LoVo (cell line): ENCODE measurements at places on chromosomes 12 and 14.

GRCh38 chr12:129549656-129550055 is 354.2 kb downstream of the TMEM132D start:
- DNase-seq, result no peak

GRCh38 chr12:126384026-126384564 is 1318.9 kb downstream of the AACS start:
- DNase-seq, result no peak

DNA sequence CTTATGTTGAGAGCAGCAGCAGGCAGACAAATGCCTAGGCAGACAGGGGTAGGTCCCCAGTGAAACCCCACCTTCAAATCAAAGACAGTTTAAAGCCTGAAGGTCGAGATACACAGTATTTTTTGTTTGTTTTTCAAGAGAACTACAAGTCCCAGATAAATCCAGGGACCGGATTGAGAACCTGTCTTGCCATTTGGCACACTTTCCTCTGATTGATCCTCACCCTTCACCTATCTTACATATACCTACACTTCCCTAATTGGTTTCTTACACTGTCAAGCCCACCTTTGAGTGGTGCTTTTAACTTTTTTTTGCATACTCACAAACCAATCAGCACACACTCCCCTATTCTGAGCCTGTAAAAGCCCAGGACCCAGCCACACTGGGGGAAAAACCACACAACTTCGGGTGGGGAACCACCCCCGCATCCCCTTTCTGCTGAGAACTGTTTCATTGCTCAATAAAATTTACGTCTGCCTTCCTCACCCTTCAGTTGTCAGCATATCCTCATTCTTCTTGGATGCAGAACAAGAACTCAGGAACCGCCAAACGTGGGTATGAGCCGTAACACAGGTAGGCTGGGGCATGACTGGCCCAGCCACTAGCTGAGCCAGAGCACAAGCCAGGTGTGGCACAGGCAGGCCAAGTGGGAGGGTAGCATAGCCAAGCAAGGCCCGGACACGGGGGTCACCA is 11.1 kb downstream of the DICER1 start:
- DNase-seq, result peak; percentile 48

DNA sequence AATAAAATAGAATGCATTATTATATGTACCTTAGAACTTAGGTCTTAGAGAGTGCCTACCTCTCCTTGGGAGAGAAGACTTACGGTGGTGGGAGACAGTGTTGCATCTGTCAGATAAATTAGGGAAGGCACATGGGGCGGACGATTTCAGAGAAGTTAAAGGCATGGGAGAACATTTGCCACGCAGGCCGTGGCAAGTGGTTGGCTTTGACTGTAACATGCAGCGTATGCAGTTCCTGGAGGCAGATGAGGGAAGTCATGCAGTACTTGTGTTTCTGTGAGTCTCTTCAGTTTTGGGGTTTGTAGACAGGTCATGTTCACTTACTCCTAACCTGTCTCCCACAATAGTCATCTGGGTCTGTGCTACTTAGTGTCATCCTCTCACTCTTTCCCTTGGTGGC is 43.6 kb downstream of the ETV6 start:
- no peak for DNase-seq

GRCh38 chr14:22569106-22569736 is 19.8 kb downstream of the DAD1 start:
- DNase-seq, result no peak

DNA sequence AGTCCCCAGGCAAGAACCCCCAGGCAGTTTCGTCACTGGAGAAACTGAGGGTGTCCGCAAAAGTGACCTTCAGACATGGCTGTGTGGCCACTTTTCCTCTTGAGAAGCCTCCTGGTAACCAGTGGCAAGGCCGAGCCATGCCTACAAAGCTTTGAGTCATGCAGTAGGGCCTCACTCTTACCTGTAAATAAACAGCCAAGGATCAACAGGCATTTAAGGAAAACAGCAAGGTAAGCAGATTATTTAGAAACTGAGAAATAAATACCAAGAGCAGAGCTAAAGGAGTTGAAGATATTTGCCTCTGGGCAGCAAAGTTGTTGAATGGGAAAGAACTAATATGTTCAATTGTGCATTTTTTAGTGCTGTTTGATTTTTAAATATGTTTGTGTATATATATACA is 141.0 kb upstream of the BCL2L14 start:
- no peak for DNase-seq

- DNase-seq, result no peak
Observed at GRCh38 chr12:104345234-104346066, 41.9 kb downstream of the EID3 start.

DNA sequence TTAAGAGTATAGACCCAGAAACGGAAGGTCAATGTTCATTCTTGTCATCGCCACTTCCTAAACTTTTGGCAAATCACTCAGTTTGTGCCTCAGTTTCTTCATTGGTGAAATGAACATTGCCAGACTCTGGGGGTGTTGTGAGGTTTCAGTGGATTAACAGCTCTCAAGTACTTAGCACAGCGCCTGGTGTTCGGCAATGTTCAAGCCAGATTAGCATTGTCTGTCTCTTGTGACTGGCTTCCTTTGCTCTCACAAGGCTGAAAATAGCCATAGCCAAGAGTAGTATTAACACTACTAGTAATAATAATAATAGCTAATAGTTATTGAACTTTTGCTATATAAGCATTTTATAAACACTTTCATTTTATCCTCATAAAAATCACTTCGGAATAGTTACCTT is 71.9 kb downstream of the C12orf75 start:
- no peak for DNase-seq

DNA sequence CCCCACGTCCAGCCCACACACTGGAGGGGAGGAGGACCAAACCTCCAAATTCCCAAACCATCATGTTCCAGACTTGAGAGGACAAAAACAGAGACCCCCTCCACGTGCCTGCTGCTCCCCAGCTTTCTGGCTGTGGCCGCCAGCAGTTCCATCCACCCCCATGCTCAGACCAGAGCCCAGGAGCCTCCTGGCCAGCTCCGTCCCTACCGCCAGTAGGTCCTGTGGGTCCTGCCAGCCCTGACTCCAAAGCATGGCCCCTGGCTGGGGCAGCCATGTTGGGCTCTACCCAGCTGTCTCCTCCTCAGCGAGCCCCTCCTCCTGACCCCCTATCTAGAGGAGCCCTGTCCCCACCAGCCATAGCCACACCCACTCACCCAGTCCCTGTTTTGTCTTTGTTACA is 227.3 kb upstream of the RTL1 start:
- no peak for DNase-seq

DNA sequence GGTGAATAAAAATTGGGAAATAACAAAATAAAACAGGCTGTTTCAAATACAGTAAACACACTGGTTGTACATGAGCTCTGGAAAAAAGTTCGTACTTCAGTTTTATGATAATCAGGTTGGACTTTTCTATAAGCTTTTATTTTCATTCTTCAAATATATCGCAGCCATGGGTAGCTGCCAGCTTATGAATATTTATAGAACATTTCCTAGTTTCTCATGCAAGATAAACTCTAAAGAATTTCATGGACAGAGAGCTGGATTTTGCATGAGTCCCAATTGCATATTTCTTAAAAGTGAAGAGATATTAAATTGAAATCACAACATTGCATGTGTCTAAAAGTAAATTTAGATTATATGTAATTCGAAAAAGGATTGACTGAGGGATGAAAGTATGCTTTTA is 827.6 kb downstream of the SLC6A15 start:
- DNase-seq, result no peak

DNA sequence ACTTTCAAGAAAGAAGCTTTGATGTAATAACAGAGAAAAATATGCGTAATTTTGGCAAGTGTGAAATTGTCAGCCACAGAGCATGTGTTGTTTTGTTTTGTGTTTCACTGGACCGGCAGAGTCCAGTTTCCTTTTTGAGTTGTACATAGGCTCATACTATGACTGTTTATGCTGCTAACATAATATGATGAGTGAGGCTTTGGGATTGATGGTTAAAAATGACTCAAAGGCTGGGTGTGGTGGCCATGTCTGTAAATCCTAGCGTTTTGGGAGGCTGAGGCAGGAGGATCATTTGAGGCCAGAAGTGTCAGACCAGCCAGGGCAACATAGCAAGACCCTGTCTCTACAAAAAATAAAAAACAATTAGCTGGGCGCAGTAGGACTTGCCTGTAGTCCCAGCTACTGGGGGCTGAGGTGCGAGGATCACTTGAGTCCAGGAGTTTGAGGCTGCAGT is 487.9 kb downstream of the PCNX1 start:
- no peak for DNase-seq

DNA sequence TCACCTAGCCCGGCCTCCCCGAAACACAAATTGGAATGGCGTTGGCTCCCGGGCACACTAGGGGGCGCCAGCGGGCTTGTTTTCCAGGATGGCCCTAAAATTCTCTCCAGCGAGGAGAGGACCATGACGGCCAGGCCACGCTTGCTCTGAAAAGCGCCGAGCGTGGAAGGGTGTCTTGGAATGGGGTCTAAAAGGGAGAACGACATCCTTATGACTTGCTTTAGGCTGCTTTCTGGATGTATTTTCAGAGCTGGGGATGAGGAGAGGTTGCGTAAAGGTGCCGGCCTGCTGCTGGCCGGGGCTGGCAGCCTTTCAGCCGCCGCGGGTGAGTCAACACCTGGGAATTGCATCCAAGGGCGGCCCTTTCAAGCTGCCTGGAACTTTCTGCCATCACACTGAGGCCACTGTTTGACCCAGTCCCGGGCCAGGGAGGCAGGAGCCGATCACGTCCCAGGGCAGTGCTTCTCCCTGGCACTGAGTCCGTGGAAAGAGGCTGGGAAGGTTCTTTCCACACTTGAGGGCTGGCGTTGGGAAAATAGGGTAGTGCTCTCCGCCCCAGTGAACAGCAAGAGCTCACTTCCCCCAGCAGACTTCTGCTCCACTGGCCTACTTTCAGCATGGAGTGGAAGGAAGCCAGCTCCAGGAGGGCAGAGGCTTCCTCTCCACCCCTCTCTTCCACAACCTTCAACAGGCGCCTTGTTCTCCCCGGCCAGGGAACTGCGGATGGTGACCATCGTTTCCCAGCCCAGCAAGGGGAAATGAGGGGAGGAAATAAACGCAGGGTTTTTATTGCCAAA is 216.2 kb downstream of the TTC8 start:
- DNase-seq, result peak; percentile 89

DNA sequence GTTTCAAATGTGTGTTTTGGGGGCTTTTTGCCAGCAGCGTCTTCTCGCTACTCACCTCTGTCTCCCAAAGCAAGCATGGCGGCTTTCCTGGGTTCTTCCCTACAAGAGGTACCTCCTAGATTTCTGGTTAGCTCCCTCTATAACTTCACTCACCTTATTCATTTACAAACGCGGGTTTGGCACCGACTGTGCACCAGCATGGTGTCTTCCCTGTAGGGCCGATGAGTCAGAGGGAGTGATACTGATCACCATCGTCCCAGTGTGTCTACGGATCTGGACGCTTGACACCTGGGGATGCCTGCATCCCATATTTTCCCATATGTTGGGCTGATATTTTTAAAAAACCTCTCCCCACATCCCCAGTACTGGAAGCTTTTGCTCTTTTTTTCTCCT is 8.0 kb upstream of the SERPINA12 start:
- DNase-seq, result no peak

- no peak for DNase-seq
Observed at GRCh38 chr12:49806877-49807276, 21.3 kb downstream of the NCKAP5L start.

- DNase-seq, result no peak
Observed at GRCh38 chr12:29228474-29229157, 79.5 kb downstream of the FAR2 start.

DNA sequence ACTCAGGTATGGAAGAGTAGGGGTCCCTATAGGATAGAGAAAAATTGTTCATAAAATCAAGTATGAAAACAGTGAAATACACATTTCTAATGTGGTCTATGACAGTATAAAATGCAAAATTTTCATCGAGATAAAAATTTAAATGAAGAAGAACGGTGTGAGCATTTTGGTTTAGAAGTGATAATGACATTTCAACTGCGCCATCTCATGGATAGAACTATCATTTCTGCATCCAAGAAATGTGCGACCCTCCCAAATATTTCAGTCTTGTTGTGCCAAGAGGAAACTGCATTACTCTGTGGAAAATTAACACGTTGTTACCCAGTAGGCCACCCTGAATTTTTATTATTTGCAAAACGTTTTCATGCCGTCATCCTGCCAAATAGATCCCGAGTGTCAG is 108.8 kb downstream of the CRACR2A start:
- DNase-seq, result no peak

- no peak for DNase-seq
Observed at GRCh38 chr14:102097441-102098135, 10.7 kb upstream of the HSP90AA1 start.

- DNase-seq, result peak; percentile 85
Observed at GRCh38 chr12:119989731-119990381, 820 bp downstream of the BICDL1 start.

DNA sequence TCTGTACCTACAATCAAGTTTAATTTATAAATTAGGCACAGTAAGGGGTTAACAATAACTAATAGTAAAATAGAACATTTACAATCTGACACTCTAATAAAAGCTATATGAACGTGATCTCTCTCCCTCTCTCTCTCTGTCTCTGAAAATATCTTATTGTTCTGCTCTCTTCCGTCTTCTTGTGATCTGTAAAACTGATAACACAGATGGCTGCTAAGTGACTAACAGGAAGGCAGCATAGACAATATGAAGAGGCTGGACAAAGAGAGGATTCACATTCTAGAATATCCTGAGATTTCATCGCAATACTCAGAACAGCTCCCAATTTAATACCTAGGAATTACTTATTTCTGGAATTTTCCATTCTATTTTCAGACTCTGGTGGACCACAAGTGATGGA is 827.2 kb downstream of the FLRT2 start:
- DNase-seq, result no peak

- no peak for DNase-seq
Observed at GRCh38 chr14:22505697-22506377, 83.2 kb downstream of the DAD1 start.

GRCh38 chr12:83040339-83040738 is 353.6 kb downstream of the TMTC2 start:
- no peak for DNase-seq

- no peak for DNase-seq
Observed at GRCh38 chr12:128381946-128382345, 115.0 kb downstream of the TMEM132C start.

GRCh38 chr12:108890208-108890607 is 10.3 kb downstream of the DAO start:
- DNase-seq, result no peak

GRCh38 chr12:6703631-6704030 is 3.0 kb upstream of the PIANP start:
- no peak for DNase-seq

DNA sequence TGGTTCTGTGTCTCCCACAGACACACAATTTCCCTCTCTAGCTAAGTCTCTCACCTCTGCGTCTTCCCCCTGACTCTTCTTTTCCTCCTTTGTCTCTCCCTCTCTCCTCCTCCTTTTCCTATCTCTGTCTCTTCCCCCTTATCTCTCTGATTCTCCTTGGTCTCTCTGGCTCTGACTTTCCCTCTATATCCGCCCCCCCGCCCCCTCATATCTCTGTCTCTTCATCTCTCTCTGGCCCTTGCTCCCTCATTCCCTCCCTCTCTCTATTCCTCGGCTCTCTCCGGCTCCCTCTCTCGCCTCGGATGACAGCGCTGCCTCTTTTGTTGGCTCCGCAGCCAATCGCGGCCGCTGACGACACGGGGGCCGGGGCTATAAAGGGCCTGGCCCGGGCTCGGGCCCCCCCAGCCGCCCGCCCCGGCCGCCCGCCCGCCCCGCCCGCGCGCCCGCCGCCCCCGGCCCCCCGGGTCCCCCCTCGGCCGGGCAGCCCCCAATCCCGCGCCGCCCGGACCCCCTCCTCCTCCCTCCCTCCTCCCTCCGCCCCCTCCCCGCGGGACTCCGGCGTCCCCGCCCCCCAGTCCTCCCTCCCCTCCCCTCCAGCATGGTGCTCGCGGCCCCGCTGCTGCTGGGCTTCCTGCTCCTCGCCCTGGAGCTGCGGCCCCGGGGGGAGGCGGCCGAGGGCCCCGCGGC is at the start of gene GDF11:
Gene GDF11 (plus strand): TSS at position 404 of the 687 bp plus-strand sequence. CDS start 195 bp downstream, at position 599.
- DNase-seq, result peak; percentile 88

GRCh38 chr12:105939181-105939721 is 199.5 kb downstream of the NUAK1 start:
- DNase-seq, result no peak
